ENCODE measurements at places on chromosomes 6 and 20.

GRCh38 chr6:163127587-163127986 is 286.9 kb upstream of the QKI start:
- DNase-seq, result no peak

DNA sequence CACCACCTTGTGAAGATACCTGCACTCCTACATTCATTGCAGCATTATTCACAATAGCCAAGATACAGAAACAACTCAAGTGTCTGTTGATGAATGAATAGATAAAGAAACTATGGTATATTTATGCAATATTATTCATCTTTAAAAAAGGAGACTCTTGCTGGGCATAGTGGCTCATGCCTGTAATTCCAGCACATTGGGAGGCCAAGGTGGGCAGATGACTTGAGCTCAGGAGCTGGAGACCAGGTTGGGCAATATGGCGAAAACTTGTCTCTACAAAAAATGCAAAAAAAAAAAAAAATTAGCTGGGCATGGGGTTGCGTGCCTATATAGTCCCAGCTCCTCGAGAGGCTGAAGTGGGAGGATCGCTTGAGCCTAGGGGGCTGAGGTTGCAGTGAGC is 119.8 kb downstream of the GJA1 start:
- no peak for DNase-seq

GRCh38 chr20:42435230-42435629 is 754.5 kb downstream of the PTPRT start:
- DNase-seq, result no peak

- no peak for DNase-seq
Observed at GRCh38 chr20:9323622-9324021, 190.8 kb upstream of the LAMP5 start.

DNA sequence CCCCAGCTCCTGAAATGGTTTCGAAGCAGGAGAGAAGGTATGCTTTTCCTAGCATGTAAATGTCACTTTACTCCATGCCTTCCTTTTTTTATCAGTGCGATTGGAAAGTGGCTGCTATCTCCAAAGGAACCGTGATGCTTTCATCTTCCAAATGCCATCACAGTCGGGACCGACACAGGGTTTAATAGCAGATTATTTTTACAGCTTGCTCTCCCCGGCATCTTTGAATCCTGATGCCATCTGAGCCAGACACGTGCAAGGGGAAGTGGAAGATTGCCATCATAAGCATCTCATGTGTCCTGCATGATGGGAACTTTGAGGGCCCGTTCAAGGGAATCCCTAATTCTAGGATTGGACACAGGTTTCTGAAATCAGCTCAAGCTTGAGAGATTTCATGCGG is 253.4 kb upstream of the KCNG1 start:
- no peak for DNase-seq

- no peak for DNase-seq
Observed at GRCh38 chr20:51423810-51424209, 118.7 kb downstream of the NFATC2 start.

DNA sequence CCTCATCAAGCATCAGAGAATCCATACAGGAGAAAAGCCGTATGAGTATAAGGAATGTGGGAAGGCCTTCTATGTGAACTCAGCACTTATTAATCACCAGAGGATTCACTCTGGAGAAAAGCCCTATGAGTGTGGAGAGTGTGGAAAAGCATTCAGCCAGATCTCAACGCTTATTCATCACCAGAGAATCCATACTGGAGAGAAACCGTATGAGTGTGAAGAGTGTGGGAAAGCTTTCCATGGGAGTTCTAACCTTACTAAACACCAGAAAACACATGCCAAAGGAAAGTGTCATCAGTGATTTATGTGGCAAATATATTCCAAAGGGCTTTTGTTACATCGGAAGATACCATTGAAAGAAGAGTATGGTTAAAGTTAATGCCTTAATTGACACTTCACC is 25.4 kb downstream of the ZKSCAN8 start:
- DNase-seq, result no peak

GRCh38 chr20:21432911-21433310 is 35.6 kb upstream of the NKX2-4 start:
- no peak for DNase-seq

GRCh38 chr20:16363506-16364319 is 209.5 kb downstream of the KIF16B start:
- no peak for DNase-seq

DNA sequence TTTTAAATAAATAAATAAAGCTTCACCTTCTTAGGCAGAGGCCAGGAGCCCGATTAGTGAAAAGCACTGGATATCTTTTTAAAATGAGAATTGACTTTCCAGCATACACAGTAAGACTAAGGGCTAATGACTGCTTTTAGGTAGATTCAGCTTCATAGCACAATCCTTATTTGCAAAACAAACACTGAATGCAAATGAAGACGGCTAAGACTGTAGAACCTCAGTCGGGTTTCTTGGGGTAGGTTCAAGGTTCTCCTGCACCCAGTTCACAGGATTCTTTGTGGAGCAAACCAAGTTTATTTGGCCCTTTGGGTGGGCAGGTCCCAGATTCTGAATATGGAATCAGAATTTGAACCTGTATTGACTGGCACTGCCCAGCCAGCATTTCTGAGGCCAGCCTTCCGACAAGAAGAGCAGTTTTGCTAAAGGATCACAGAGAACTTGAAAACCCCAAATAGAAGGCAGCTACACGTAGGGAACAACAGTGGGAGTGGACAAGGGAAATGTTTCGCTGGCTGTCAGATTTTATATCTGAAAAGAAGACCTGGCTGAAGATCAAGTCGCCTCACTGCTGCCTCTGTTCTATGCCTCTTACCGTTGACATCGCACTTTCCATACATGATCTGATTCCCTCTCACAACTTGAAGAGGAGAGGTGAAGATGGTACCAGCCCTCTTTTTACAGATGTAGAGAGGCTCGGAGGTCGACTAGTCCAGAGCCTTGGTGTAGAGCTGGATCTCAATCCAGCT is 8.2 kb downstream of the TRERF1 start:
- DNase-seq, result no peak

- peak; percentile 99 for DNase-seq
Observed at GRCh38 chr6:32971581-32972352, 3.4 kb downstream of the BRD2 start.

Measured in T-helper 1 cell (primary cell).